ENCODE measurements at places on chromosomes 6 and 20.

- DNase-seq, result no peak
These were observed 131.4 kb downstream of the BMP2 start for GRCh38 chr20:6898928-6899327.

GRCh38 chr20:22590662-22591061 is 6.3 kb upstream of the FOXA2 start:
- no peak for DNase-seq

- DNase-seq, result no peak
These were observed 35.2 kb downstream of the DOK5 start for GRCh38 chr20:54510541-54511129.

- no peak for DNase-seq
These were observed 2.1 kb downstream of the GABRR2 start for GRCh38 chr6:89313006-89313405.

- DNase-seq, result no peak
These were observed 17.1 kb downstream of the B4GALT5 start for GRCh38 chr20:49696594-49696993.

- no peak for DNase-seq
These were observed 23.1 kb downstream of the SERPINB1 start for GRCh38 chr6:2818593-2818992.

DNA sequence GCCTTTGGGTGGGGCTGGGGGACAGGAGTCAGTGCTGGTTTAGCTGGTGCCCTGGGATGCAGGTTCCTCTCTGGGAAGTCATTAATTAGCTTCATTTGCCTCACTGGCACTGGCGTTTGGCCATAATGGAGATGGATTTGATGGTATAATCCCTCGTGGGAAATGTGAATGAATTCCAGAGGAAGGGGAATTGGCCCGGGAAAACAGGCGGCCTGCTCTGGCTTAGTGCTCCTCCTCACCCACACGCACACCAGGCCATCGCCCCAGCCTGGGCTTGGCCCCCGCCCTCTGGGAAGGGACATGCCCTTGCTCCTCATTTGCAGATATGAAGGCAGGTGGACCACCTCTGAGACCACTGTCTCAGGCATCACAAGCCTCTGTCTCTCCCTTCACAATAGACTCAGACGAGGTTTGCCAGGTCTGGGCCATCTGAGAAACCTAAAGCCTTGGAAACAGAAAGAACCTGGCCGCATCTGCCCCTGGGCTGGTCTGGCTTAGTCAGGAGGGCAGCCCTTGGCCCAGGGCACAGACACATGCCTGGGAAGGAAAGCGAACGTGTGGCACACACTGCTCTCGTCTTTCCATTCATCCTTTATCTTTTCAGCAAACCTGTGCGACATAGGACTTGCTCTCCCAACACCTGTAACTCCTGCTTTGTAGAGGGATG is 199.2 kb upstream of the CDH4 start:
- DNase-seq, result no peak

Data from T follicular helper cell (primary cell).